ENCODE measurements at places on chromosomes 12 and 14.

DNA sequence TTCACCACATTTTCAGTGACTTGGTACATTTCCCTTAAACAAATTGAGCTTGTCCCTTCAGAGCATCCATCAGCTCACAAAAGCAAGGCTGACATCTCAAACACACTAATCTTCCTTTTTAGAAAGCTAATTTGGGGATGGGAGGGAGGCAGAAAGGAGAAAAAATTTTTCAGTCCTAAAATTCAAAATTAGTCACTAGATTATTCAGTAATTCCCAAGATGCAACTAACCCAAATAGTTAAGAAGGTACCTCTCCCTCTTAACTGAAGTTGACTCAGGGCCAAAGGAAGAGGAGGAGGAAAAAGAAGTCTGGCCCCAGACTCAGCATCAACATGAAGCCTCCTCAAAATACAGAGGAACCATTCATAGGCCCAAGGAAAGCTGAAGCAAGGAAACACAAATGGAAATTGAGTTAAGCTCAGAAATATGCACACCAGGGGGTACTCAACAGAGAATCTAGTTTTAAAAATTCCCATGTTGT is 21.7 kb downstream of the CBX5 start:
- no peak for DNase-seq

DNA sequence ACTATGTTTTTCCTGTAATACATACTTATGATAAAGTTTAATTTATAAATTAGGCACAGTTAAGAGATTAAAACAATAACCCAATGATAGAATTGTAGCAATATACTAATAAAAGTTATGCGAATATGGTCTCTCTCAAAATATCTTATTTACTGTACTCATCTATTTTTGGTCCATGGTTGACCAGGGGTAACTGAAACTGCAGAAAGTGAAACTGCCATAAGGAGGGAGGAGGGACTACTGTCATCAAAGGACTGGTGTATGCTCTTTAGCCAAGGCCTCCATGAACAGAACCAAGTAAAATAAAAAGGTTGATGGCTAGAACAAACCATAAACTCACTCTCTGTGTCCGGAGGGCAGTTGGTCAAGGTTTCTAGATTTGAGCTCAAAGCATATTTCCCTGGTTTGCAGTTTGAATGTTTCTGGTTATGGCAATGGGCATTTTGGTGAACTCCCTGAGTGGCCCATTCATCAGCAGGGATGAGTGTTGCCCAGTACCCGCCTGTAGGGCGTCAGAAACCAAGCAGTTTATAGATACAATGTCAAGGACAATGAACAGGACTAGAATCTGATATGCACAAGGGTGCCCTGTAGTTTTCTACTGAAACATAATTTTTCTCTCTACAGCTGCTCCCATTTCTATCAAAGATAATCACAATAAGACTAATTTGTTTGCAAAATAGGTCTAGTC is 19.8 kb downstream of the LEMD3 start:
- no peak for DNase-seq

DNA sequence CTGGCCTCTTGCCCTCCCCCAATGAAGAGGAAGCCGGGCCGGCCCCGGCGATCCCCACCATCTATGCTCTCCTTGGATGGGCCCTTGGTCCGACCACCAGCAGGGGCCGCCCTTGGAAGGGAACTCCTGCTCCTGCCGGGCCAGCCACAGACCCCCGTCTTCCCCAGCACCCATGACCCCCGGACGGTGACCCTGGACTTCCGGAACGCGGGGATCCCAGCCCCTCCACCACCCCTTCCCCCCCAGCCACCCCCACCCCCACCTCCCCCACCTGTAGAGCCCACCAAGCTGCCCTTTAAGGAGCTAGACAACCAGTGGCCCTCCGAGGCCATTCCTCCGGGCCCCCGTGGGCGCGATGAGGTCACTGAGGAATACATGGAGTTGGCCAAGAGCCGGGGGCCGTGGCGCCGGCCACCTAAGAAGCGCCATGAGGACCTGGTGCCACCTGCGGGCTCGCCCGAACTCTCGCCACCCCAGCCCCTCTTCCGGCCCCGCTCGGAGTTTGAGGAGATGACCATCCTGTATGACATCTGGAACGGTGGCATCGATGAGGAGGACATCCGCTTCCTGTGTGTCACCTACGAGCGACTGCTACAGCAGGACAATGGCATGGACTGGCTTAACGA is 19.4 kb downstream of the SETD1B start:
- no peak for DNase-seq

DNA sequence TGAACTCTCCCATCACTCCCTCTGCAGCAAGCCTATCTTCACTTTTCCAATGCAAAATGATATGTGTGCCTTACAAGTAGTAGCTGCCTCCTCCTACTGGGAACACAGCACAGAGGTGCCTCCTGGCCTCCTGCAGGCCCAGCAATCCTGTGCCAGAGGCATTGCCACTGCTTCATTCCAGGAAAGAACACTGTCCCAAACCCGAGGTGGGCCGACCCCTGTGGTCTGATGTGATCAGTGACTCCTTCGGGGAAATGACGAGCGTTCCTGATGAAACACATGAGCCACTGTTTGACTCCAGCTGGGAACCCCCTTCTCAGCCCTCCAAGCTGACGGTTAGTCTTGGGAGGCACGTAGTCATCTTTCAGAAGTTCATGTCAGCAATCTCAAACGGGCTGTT is 19.5 kb downstream of the PSMC1 start:
- DNase-seq, result peak; percentile 79

GRCh38 chr12:58703866-58704265 is 216.4 kb downstream of the LRIG3 start:
- no peak for DNase-seq

DNA sequence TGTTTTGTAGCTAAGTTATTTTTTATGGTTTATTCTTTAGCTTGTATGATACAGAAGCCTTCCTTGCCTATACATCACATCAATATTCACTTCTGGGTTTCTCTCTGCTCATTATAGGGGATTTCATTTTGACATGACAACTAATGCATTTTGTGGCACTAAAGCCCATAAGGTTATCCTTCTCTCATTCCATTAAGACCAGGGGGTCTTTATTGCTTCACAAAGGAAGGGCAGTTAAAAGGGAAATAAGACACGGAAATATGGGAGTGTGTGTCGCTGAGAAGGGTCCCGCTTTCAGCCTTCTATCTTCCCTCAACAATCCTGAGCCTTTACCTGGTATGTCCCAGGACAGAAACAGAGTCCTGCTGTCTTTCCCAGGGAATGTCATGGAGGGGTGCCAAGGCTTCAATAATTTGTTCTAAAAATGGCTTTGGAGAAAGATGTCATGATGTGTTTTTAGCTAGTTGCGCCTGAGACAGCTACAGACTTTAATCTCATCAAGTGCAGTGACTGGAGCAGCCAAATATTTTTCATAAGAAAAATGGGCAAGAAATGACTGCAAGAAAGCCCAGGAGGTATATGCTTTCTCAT is 1145.4 kb upstream of the TMEM132C start:
- DNase-seq, result no peak

- no peak for DNase-seq
Observed at GRCh38 chr12:131097202-131098177, 143.8 kb downstream of the ADGRD1 start.

- no peak for DNase-seq
Observed at GRCh38 chr12:121114806-121115205, 17.9 kb upstream of the P2RX7 start.

- DNase-seq, result no peak
Observed at GRCh38 chr14:78535041-78535440, 364.9 kb downstream of the NRXN3 start.

DNA sequence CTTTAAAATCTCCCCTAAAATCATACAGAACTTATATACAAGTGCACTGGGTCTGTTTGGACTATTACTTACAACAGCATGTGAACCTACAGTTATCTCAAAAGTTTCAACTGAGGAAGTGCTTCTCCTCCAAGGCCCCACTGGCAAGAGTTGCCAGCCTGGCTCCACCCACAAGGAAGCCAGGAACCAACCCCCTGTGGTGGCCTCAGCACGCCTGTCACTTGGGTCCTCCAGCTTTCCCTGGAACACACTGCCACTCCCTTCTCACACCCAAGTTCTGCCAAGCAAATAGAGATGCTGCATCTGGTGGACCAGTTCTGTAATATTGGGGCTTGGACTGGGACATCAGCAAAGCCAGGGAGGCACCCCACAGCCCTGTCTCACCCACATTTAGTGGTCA is 115.4 kb downstream of the GCH1 start:
- DNase-seq, result peak; percentile 39

DNA sequence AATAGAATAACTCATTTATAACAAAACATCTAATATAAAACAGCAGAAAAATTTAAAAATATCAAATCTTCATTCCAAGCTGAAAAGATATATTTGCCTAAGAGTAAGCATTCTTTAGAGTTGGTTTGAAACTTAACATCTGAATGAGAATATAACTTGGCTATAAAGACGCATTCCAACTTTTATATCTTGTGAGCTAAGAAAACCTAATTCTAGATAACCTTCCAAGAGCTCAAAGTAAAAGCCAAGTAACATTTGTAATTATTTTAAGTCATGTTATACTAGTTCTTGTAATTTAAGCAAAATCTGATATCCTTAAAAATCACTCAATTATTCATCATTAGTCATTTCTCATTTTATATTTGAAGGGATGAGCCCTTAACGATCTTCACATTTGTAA is 368.9 kb downstream of the C12orf50 start:
- DNase-seq, result no peak

DNA sequence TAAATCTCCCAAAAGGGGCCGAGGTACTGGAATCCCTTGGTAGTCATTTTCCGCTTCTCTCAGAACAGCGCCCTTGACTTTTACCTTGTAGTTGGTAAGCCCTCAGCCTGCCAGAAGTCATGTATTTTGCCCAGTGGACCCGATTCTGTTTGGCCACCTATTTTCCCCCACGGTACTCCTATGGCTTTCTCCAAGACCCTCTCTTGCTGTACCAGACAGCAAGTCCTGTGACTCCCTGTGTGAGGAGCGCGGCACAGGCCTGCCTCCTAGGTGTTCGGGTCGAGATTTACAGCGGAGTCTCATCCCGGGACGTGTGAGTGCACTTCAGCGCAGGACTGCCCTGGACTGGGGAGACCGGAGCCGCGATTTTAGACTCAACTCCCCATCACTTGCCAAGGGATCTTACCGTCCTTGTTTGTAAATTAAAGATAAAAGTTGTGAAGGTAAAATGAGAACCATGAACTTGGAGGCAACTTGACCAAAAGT is 1.1 kb upstream of the MBD6 start:
- DNase-seq, result no peak

DNA sequence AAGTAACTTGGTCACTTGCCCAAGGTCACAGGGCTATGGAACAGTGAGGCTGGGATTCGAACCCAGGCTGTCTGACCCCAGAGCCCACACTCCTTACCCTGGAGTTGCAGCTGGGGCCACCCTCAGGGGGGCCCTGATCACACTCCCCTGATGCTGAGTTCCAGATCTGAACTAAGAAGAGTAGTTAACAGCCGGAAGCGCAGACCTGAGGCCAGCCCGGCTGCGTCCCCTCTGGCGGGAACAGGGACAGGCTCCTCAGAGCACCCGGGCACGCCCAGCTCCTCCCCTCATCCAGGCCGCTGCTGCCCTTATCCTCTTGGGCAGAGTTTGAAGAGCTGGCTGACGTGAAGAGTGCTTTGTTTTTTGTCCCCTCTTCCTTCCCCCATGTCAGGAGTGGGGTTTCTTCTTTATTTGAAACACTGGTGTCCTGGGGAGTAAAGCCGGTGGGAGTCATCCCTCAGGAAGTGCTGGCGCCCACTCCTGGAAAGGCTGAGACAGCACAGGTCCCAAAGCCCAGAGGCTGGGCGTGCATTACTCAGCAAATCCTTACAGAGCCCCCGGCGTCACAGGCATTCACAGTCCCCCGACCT is 8.7 kb downstream of the PHB2 start:
- DNase-seq, result peak; percentile 54

GRCh38 chr14:40058901-40059897 is 627.0 kb upstream of the FBXO33 start:
- no peak for DNase-seq

DNA sequence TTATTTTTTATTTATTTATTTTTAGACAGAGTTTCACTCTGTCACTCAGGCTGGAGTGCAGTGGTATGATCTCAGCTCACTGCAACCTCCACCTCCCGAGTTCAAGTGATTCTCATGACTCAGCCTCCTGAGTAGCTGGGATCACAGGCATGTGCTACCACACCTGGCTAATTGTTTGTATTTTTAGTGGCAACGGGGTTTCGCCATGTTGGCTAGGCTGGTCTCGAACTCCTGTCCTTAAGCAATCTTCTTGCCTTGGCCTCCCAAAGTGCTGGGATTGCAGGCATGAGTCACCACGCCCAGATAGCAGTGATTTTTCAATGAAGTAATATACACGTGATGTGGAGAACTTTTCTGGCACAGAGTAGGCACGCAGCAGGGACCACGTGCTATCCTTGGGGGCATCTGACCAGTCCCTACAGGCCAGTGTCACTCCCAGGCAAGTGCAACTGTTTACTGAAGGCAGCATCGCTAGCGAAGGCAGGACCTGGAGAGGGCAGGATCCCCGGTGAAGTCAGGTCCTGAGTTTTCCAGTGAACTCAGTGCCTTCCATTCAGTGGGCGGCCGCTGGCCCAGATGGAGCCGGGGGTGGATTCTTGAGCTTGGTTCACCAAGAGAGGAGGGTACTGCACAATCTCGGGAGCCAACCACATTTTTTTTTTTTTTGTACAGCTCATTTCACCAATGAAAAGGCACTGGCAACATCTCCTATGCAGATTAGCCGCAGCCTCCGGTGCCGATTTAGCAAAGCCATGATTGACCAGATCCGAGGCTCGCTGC is 11.1 kb upstream of the CLMN start:
- no peak for DNase-seq

DNA sequence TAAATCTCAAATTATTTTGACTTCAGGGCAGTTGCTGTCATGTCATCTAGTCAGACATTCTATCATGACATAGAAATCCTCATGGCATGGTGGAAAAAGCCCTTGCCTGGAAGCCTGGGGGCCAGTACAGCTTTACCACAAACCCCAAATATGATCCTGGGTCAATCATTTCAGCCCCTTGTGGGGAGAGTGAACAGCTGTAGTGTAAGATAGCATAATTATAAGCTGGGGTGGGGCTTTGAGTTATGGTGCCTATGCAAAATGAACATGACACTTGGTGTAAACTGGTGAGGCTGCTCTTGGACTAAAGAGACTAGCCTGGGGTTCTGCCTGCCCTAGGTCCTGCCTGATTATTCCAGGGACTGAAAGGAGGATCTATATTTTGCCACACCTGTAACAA is 207.7 kb upstream of the DDHD1 start:
- DNase-seq, result no peak

GRCh38 chr12:122399592-122400373 is 22.7 kb downstream of the CLIP1 start:
- peak; percentile 87 for DNase-seq

DNA sequence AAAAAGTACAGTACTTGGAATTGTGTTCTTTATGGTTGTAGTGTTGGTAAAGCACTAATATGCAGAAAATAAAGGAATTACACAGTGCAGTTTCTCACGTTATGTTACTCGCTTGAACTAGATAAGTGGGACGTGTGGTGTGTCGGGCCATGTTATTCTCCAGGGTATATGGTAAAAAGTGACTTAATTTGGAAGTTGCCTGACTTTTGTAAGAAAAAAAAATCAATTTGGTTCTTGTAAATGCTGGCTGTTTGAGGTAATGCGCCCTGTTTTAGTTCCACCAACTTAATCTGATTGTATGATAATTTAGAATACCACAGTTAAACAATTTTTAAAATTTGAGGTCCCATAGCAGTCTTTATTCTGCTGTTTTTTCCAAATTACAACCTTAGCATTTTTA is 4.1 kb downstream of the ARF6 start:
- DNase-seq, result peak; percentile 31

- no peak for DNase-seq
Observed at GRCh38 chr12:70644861-70645260, 7.6 kb upstream of the PTPRB start.
